Stimulated activated CD8-positive, alpha-beta memory T cell treated with anti-CD3 and anti-CD28 coated beads, Interleukin-12 subunit alpha, Interleukin-12 subunit beta, amount 100 ng/mL, for 4 hours (primary cell): ENCODE measurements at places on chromosomes 2 and 18.

DNA sequence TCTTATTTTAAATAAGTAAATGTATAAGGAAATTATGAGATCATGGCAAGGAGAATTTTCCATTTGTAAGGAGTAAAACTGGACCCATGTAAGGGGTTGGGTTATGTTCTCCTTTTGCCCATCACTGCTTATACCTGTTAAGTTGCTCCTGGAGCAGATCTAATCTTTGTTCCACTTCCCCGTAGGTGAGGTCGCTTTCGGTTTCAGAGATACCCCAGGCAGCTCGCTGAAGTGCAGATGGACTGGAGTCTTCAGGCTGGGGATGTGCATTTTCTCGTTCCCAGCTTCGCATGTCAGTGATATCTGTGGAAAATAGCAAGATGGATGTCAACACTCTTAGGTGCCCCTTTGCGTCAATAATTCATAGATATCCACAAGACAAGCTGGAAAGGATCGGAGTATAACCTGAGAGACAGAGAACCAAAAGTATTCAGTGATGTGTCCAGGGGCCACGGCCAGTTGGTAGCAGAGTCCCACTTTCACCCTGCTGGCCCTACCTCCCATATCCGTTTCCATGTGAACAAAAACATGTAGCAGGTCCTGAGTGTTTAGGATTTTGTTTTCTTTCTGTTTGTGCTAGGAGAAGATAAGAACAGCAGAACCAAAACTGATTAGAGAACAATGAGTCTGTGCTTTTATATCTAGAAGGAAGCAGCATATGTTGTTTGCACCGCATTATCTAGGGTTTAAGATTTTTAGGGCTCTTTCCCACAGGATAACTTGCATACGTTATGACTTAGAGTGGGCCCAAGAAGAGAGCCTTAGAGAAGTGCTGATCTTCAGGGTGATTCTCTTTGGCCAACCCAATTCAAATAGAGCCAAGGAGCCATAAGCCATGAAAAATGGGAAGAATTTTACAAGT, 36.0 kb downstream of the GCA start:
- no peak for DNase-seq

GRCh38 chr2:29017716-29018435, 36.8 kb downstream of the TOGARAM2 start:
- no peak for DNase-seq

- DNase-seq = no peak
Measured at GRCh38 chr2:129058981-129059380, 740.3 kb upstream of the HS6ST1 start.

- no peak for DNase-seq
Measured at GRCh38 chr2:1856922-1857321, 112.6 kb upstream of the PXDN start.

DNA sequence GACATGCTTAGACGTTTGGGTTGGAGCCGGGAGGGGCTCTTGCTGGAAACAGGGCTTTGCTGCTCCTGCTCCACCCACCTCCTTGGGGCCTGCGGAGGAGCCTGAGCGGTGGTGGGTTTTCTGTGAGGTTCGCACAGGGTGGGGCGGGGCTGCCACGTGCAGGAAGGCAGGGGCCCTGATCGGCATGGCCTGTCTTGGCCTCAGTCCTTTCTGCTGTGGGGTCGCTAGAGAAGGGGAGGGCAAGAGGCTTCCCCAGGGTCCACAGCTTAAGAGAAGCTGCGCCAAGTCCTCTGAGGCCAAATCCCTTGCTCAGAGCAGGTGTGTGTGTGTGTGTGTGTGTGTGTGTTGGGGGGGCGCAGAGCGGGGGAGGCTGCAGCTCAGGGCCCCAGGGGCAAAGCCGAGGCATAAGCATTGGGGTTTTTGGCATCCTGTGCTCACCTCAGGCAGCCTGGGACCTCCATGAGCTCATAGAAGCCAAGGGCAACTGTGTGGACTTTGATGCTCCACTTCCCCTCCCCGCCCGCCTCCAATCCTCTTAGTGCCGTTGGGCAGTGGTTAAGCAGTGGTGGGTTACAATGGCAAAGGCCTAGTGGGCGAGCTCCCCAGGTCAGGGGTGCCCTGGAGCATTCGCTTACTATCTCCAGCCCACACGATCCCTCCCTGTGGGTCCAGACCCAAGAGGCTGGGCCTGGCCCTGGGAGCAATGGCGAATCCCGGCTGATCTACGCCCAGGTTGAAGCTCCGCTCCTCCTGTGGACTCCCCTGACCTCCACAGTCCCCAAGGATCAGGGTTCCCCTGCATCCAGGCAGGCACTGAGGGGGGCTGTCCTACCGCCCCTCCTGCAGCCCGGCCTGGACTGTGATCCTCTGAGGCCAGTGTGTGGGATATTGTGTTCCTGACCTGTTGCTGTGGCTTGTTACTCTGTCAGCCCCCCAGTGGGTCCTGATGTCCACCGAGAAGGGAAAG, 28.9 kb downstream of the TOGARAM2 start:
- DNase-seq = no peak

DNA sequence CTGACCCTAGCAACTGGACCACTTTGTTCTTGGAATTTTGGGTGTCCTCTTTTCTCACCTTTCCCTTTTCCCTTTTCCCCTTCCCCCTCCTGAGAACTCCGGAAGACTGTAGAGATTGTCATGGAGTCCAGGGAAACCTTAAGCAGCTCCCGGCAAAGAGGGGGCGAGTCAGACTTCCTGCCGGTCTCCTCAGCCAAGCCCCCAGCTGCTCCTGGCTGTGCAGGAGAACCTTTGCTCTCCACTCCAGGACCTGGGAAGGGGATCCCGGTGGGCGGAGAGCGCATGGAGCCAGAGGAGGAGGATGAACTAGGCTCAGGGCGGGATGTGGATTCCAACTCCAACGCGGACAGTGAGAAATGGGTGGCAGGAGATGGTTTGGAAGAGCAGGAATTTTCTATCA, 20.5 kb downstream of the SETBP1 start:
- no peak for DNase-seq

DNA sequence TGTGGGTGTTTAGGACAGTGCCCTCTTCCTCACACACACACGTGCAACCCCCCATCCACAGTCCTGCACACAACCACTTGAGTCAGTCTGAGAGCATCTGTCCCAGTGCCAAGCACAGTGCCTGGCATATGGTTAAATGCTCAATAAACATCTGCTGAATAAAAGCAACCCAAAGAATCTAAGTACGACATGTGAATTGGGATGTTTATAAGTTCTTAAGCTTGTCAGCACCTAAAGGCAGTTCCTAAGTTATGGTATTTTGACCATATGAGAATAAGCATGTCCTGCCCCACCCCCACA, 37.8 kb downstream of the CAPN13 start:
- DNase-seq = no peak

DNA sequence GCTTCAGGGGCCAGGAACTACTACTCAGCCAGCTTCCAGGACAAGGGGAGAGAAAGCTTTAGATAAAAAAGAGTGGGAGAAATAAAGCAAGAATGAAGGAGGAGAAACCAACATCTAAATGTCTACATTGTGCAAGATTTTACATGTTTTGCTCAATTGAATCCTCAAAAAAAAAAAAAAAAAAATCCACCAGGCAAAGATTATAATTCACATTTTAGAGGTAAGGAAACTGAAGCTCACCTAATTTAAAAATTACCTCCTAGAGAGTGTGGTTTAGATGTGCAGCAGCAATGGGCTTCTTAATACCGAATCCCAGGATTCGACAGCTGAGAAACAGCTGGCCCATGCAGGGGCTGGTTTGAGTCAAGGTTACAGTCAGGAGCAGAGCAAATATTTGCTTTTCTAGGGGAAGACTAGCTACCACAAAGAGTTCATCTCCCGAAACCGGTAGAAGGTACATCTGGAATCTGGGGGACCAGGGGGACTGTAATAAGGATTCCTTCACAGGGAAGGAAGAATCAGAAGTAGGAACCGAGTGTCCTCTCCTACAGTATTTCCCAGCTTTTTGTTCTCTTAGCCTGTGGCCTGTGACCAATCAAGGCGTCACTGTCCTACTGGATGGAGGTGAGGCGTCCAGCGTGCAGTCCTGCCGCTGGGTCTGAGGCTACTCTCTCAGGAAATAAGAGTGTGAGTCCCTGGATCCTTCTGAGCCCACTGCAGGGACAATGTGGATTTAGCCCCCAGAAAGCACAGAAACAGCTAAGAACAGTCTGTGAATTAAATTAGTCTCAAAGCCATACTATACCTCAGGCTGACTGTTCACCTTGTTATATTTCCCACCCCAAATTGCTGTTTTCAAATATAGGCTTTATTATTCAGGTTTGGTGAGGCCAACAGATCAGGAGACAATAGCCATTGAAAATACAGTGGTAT, 42.3 kb downstream of the IL1R2 start:
- DNase-seq = no peak

DNA sequence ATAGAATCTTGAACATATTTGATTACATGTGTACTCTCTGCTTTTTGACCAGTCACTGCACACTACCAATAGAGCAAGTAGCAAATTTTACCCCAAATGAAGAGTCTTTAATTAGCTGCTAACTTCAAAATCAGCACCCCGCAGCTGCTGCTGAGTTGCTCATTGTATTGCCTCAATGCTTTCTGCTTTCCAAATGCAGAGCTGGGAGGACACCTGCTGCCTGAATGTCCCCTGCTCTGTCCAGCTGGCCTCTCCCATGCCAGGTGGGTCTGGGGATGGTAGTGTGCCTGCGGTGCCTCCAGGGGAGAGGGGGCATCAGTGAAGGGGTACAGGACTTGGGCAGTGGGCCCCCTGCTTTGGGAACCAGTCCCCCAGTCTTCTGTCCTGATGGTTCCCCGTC, 184.8 kb downstream of the PRKCE start:
- DNase-seq = no peak

- no peak for DNase-seq
Measured at GRCh38 chr18:79481046-79481790, 85.5 kb downstream of the NFATC1 start.

- no peak for DNase-seq
Measured at GRCh38 chr2:33670392-33670937, 71.4 kb upstream of the FAM98A start.

GRCh38 chr18:74796841-74797576, 199.3 kb downstream of the ZNF407 start:
- DNase-seq = no peak

DNA sequence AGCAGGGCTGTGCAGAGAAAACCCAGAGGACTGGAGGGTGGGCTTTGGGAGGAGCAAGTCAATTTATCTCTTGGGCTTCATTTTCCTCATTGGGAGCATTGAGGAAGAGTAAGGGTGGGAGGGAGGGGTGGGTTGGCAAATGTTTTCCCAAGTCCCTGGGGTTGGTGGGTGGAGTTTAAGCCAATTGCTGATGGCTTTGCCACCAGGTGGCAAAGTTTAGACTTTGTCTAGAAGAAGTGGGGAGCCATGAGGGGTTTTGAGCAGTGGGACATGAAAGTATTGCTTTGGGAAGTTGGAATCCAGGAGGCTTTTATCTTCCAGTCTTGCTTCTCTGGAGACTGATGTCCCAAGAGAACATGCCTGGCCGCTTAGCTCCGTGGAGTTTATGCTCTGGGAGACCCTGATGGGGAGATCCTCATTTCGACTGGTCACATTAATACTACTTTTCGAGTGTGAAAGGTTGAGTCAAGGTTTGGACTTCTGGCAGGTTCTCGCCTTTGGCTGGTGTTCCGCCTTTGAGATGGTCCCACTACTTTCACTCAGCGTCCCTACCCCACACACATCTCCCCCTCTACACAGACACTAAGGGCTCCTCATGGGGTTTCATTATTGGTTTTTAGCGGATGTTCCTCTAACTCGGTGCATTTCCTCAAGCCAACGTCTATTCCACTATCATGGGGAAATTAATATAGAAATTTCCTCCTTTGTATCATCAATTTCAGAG, 126.7 kb downstream of the PRKCE start:
- DNase-seq = no peak

- DNase-seq = no peak
Measured at GRCh38 chr2:239793836-239794235, 231.3 kb downstream of the NDUFA10 start.

- DNase-seq = no peak
Measured at GRCh38 chr2:215454519-215455246, 18.8 kb upstream of the FN1 start.

DNA sequence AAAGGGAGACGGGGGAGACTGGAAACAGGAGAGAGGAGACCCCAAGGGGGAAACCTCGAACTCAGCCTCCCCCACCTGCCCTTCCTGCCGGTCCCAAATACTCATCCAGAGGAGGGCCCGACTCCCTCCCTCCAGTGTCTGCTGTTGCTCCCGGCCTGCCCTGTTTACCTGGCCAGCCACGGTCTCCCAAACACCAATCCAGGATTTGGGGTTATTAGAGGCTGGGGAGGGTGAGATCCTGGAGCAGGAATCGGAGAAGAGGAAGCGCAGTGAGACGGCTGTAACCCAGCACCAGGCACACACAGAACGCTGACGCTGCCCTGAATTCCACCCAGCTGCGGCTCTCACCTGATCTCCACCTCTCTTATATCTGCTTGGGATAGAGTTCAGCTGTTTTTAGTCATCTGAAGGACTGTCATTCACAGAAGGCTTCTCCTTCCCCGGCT, 213.0 kb downstream of the TNS1 start:
- no peak for DNase-seq

DNA sequence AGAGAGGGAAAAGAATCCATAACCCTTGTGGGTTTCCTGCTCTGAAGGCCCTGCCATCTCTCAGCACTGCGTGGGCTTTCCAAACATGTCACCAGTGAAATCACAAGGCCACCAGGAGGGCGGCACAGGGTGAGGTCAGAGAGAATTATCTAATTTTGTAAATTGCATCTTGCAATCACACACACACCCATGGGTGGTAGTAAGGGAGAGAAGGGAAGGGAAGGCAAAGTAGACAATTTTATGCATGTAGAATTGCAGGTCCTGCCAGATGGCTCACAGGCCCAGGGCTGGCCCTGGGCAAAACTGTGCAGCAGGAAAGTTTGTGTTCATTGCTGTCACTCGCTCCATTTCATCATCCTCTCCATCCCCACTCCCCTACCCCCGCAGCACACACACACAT, 21.0 kb upstream of the ZBTB7C start:
- no peak for DNase-seq

- DNase-seq = no peak
Measured at GRCh38 chr18:4068552-4069158, 386.5 kb downstream of the DLGAP1 start.

- DNase-seq = no peak
Measured at GRCh38 chr2:177265824-177266817, 1.6 kb upstream of the NFE2L2 start.

DNA sequence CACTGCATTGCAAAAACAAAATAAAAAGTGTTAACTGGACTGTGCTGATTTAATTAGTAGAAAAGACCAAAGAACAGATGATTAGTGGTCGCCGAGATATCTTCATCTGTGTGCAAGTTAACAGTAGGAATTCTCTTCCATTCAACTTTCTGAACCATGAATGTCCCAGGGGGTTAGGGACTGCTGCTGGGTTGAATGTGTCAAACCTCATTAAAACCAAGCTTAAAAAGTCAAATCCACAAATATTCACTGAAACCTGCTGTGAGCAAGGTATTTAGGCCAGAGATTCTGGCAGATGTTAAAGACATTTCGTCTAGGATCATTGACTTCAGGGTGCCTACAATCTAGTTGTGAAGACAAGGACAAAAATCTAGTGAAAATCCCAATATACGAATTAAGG, 58.7 kb downstream of the STPG4 start:
- no peak for DNase-seq

- no peak for DNase-seq
Measured at GRCh38 chr2:8494151-8494550, 187.7 kb upstream of the ID2 start.
